Skeletal muscle cell (primary cell): ENCODE measurements at places on chromosomes 6 and 20.

DNA sequence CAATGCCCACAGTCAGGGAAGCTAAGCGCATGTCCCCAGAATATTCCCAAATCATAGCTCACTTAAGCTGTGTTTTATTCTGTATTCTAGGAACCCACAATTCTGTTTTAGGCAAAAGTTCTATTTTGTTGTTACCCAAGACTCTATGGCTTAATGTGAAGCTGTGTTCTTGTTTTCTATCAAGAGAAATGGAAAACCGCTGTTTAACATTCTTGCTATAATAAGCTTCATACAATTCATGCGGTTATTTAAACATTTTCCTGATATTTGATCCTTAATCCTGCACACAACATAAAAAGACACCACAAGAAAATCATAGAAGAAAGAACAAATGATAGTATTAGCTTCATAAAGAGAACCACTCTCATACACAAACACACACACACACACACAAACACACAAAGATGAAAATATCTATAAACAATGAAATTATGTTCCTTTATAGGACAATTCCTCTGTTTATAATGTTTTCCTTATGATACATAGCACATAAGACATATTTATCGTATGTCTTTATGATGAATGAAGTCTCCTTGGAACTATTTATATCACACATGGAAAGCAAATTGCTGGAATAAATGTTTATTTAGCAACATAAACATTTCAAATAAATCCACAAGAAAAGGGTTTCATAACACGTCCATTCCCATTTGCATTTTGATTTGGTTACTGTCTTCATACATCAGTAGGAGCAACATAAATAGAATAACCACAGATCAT is 16.4 kb upstream of the COL21A1 start:
- DNase-seq, result no peak

- no peak for DNase-seq
Measured at GRCh38 chr6:129615020-129615419, 95.0 kb downstream of the ARHGAP18 start.

GRCh38 chr6:30071081-30071818 is 4.3 kb downstream of the PPP1R11 start:
- no peak for DNase-seq

DNA sequence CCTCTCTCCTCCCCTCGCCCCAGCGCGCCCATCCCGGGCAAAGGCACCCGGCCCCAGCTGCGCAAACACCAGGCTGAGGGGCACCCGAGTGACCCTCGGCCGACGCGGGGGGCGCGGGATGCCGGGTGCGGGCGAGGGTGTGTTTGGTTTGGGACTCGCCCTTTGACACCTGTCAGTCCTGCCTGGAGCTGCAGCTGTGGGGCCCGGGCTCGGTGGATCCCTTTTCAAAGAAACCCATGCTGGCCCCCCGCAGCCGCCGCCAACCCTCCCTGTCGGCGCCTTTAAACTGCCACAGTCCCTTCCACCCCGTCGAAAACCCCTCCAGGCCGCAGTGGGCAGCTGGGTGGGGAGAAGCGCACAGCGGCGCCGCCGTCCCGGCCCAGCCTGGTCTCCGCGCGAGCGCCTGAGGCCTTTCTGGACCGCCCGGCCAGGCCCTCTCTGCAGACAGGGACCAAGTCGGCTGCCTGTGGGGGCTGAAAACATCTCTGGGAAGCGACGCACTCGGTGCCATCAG is 5.5 kb downstream of the FOXQ1 start:
- no peak for DNase-seq

DNA sequence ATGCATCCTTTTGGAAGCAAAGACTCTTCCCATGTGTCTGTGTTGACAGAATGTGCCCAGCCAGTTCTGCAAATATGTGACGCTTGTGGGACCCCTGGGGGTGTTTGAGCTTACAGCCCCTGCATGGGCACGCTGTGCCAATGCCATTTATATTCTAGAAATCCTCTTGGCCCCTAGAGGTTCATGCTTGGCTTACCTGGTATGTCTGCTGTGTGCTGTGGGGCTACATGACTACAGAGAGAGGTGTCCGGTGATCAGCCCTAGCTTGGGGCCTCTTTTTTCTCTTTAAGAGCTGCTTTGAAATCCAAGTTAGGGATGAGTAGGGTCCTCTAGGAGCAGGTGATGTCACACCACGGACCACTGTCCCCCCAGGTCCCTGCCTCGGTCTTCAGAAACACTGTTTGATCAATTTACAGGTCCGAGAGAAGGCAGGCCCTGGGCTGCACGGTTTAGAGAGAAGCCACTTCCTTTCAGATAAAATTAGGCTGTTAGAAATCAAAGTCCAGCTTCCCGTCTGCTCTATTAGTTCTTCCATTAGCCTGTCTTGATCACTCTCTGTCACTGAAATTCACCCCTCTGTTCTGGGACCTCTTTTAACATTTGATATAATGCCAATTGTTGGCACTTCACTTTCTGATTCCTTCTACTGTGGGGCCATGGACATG is 26.5 kb downstream of the BCAS4 start:
- DNase-seq, result no peak
